CD4-positive, alpha-beta T cell treated with Interferon alpha-2 for 1 hour (primary cell): ENCODE measurements at places on chromosomes 12 and 14.

DNA sequence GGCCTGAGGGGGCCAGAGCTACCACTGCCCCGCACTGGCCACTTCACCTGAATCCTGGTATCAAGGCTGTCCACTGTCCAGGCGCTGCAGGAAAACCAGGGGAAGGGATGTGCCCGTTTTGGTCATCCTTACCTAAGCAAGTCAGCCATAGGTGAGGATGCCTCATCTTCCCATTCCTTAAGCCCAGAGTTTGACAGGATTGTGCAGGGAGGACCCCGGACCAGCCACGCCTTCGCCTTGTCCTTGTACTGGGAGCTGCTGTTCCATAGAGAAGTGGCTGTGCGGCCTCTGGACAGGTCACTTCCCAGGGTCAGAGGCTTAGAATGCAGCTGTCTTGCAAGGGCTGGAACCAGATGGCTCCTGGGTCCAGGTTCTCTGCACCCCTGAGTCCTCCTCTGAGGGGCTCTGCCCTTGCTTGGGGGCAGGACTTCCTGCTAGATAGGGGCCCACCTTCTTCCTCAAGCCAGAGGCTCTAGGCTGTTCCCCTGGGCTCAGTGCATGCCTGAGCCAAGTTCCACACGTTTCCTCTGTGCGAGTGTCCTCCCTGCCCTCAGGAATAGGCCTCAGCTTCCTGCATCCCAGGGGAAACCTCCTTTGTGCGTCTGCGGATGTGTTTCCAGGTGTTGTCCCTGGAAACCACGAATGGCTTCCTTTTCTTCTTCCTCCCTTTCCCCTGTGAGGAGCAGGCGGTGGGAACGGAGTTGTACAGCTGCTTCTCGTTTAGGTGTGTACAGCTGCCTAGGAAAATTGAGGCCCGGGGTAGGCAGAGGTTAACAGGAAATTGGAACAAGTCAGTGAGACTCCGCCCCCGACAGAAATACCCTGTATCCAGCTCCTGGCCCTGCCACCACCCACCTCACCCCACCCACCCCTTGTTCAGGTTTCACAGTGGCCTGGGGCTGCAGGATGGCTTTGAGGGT lies 54.3 kb upstream of the RIN3 start:
- no peak for DNase-seq

DNA sequence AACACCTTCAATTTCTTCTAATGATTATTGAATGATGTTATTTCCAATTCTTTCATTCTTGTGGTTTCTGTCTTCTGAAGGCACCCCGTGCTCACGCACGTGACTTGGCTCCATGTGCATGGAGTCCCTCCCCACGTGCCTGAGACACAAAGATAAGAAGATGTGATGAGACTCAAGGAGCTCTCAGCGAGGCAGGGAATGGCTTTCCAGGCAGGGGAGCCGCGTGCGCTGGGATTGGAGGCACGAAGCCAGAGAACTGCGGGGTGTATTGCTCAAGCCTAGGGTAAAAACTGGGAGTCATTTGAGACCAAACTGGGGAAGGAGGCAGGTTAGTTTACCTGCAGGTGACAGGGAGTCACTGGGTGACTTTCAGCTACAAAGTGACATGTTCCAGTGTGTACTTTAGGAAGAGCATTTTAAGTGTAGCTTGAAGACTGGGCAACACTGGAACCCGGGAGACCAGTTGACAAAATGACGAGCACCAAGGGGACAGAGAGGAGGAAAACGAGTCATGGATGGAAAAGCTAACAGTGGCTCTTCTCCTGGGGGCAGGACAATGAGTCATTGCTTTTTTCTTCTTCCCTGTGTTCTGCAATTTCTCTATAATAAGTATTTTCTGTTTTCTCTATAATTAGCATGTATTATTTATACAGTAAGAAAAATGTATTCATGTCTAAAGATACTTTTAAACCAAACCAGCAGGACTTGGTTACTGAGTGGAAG lies 311.7 kb upstream of the FKBP4 start:
- no peak for DNase-seq

DNA sequence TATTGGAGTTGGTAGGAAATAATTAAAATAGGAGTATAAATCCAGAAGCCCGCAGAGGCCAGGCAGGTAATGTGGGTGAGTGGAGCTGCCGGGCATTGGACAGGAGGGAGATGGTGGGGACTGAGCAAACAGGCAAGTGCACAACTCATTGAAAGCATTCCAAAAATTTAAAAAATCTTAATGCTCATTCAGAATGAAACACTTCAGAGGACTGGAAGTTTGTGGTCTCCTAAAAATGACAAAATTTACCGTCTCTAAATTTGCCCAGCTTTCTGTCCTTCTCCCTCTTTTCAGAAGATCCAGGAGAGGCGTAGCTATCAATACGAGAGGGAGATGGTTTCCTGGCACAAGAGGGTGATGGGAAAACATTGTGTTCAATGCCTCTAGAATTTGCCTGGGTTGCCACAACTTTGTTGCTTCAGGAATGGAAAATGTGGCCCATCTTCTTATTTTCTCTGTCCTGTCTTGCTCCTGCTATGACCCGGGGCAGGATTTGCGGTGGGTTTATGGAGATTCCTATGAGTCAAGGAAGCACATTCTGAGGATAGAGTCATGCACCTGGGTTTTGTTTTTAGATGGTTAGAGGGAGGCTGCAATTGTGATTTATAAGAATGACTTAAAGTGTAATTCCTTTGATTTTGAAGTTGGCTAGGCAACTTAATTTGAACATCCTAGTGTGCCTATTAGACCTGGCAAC lies 72.2 kb downstream of the BORCS5 start:
- no peak for DNase-seq

DNA sequence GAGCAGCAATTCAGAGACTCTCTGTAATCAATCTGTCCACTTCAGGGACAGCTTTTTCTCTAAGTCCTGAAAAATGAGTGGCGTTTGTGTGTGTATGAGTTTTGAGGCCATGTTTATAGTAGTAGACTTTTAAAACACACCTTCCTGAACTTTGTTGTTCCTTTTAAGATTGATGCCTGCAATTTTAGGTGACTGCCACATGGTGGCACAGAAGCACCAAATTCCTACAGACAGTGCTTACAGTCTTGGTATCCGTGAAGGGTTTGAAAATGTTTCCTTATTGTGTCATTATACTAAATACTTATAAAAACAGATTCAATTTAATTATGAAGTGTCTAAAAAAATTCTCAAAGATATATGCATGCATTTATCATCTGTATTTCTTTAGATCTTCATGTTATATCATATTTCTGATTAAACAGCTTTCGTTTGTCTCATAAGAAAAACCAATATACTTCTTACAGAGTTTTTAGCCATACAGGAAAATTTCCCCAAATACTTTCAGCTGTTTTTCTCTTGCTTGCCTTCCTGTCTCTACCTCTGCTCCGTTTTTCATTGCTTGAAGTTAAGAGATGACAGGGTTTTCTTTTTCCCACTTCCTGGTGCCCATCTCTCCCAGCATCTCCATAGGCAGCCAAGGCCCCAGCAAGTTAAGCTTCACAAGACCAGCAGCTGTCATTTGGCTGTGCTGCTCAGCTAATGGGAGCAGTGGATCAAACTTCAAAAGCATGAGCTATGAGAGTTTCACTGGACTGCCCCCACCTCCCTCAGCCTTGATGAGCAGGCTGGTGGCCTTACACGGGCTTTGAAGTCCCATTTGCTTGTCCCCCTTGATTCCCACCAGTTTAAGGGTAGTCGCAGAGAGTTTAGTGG lies 259.6 kb downstream of the AKAP6 start:
- no peak for DNase-seq
